ENCODE measurements at places on chromosomes 13 and 19.
A peak's percentile ranks its signal among the peaks of the same experiment; 100 is the strongest.

- DNase-seq: no peak
Measured at GRCh38 chr19:58395979-58396627, 647 bp downstream of the RNF225 start.

DNA sequence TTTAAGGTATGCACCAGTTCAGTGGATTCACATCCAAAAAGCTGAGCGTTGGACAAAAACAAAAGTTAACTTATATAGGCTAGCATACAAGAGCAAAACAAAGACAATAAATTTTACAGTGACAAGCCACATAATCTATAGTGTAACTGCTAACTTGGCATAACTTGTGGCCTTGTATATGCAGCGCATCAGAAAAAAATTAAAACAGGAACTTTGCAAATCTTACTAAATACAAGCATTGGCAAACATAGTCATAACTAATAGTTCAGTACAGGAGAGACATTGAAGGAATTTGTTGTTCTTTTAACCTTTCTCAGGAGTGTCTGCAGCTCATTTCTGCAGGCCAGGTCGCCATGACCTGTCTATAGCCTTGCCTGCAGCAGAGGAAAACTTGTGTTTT, 54.6 kb downstream of the OR10H4 start:
- no peak for DNase-seq

- no peak for DNase-seq
Measured at GRCh38 chr13:23292586-23292985, 111.8 kb downstream of the SGCG start.

- peak; percentile 30 for DNase-seq
Measured at GRCh38 chr13:97574926-97575325, 141.0 kb downstream of the RAP2A start.

DNA sequence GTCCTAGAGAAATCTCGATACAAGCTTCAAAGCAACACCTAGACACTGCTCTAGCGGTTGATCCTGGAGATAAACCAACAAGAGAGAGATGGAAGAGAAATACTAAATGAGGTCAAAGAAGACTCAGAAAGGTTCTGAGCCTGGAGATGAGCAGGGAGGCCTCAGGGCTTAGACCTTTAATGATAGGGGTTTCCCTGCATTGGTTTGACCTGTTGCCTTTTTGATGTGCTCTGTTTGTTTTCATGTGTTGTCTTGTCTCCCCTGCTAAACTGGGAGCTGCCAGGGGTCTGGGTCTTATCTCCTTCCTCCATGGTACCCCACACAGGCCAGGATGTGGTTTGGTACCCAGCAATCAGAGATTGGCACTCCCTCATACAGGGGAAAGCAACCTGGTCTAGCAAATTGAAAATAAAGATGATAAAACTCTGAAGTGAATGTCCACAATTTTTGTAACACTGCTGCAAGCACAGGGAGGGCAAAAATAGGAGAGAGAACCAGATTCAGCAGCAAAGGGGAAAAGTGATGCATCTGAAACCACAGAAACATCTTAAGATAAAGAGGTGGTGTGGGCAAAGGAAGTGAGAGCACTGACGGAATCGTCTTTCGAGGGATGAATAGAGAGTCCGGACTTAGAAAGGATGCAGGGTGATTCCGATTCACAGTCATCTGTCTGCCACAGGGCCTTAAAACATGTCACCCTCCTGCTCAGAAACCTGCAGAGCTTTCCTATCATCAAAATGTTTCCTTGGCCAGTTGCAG, 3.5 kb downstream of the FFAR2 start:
- DNase-seq: no peak

DNA sequence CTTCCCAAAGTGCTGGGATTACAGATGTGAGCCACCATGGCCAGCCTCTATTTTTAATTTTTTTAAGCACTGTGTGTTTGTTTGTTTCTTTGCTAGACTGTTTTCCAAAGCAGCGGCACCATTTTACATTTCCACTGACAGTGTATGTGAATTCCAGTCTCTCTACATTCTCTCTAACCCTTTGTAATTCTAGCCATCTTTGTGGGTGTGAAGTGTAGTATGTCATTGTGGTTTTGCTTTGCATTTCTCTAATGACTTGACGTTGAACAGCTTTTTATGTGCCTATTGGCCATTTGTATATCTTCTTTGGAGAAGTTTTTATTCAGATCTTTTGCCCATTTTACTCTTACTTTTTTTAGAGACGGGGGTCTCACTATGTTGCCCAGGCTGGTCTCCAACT, 11.6 kb downstream of the PNPLA6 start:
- DNase-seq: no peak

GRCh38 chr13:80033286-80033685, 307.6 kb downstream of the SPRY2 start:
- peak; percentile 60 for DNase-seq

DNA sequence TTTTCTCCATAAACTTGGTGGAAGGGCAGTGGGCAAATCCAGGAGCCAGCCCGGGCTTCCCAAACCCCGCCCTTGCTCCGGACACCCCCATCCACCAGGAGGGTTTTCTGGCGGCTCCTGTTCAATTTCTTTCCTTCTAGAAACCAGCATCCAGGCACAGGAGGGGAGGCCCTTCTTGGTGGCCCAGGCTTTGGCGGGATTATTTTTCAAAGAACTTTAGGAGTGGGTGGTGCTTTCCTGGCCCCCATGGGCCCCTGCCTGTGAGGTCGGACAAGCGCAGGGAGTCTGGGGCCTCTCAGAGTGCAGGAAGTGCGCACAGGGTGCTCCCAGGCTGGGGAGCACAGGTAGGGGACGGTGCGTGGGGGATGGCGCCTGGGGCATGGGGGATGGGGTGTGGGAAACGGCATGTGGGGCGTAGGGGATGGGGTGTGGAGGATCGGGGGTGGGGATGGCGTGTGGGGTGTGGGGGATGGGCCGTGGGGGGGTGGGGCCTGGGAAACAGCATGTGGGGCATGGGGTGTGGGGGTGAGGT, 396 bp downstream of the F7 start:
- DNase-seq: no peak

DNA sequence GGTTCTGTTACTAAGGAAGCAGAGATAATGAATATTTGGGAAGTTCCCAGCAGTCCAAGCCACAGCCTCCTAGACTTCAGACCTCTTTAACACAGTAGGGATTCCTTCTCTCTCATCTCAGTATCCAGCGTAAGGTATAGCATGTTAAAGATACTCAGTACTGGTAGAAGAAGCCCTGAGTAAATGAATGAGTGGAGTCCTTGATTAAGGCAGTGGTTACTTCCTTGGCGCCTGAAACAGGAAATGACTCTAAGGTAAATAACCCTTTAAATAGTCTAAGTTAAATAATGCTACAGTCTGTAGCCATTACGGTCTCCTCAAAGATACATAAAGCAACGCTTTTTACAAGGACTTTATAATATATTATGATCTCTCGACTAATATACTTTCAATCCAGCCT, 650.8 kb upstream of the MIR17HG start:
- no peak for DNase-seq

DNA sequence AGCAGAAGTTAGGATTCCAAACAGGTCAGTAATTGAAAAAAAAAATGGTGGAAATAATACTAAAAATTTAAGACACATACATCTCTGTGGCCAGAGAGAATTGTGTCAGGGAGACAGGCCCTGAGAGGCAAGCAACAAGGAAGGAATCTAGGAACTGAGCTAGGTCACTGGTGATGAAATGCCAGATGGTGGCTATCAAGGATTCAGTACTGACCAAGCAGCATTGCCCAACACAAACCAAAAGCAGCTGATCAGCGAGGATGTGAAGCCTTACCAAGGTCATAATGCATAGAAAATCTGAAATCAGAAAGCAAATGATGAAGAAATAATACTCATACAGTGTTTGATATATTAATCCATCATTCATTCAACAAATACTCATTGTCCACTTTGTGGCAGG, 905.0 kb downstream of the GPC5 start:
- DNase-seq: peak; percentile 68

DNA sequence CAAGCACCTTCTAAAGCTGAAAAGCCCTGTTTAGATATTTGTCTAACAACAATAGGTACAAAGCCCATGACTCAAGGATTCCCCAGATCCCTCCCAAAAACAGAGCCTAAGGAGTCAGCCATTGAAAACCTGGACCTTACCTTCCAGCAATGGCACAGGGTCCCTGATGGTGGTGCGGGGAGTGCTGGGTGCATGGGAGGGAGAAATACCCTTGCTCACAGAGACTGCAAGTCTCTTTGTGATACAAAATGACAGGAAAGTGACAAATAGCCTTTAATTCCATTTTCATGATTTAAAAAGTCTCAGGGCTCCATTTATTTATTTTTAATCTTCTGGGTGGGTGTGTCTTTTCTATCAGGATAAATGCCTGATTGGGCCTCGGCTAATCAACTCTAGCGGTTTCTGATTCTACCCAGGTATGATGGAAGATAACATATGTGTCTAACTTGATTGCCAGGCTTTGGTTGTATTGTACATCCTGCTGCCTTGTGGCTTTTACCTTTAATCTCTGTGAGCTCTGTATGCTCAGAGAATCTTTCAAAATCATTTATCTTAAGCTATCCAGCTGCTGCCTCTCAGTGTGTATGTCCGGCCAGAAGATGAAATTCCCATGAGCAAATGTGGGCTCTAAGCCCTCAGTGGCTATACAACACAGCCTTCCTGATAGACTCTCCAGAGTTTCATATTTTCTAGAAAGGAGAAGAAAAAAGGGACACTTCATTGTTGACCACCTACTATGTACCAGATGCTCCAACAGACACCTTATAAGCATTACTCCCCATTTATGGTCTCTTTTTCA, 54.6 kb upstream of the FAM124A start:
- DNase-seq: no peak

GRCh38 chr13:24650161-24650560, 30.0 kb upstream of the ATP12A start:
- peak; percentile 93 for DNase-seq

- no peak for DNase-seq
Measured at GRCh38 chr19:33437393-33437820, 63.9 kb downstream of the CEBPG start.

DNA sequence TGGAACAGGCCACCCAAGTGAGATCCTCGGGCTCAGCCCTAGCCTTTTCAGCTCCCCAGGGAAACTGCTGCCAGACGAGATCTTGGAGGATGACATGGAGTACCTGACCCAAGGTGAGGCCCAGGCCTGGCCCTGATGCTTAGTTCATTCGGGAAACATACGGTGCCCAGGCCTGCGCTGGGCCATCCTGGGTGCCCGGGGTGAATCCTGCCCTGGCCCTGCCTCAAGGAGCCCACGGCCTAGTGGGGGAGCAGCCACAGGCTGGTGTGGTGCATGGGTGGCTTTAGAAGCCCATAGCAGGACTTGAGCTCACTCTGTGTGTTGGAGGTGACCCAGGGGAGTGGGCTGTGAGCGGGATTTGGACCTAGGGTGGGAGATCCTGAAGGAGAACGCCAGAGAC, 10.1 kb downstream of the SIX5 start:
- no peak for DNase-seq

- DNase-seq: no peak
Measured at GRCh38 chr19:45500918-45501729, 2.9 kb downstream of the PPM1N start.

GRCh38 chr19:51101171-51101865, 6.9 kb downstream of the CTU1 start:
- no peak for DNase-seq

GRCh38 chr19:16198370-16198651, 600 bp downstream of the AP1M1 start:
- no peak for DNase-seq

DNA sequence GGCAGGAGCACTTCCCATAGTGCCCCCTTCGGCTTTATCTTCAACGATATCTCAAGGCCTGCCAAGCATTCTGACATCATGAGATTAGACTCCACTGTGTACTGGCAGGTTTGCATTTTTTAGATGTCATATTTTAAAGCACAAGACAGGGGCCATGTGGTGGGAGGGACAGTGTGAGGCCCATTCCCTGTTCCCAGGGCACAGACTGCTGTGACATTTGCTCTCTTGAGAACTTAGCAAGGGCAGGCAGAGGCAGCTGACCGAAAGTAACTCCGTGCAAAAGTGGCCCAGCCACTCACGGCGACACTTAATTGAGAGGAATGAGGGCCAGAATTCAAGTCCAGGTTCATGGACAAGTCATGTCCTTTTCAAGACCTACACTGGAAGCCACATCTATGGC, 201.8 kb downstream of the COL4A1 start:
- no peak for DNase-seq

- no peak for DNase-seq
Measured at GRCh38 chr19:35347171-35347929, at the start of gene FFAR1. Gene FFAR1 (plus strand): TSS chr19:35347902. CDS start chr19:35351552, 3,650 bp downstream.

GRCh38 chr19:49470615-49470978, 3.4 kb upstream of the FLT3LG start:
- no peak for DNase-seq

DNA sequence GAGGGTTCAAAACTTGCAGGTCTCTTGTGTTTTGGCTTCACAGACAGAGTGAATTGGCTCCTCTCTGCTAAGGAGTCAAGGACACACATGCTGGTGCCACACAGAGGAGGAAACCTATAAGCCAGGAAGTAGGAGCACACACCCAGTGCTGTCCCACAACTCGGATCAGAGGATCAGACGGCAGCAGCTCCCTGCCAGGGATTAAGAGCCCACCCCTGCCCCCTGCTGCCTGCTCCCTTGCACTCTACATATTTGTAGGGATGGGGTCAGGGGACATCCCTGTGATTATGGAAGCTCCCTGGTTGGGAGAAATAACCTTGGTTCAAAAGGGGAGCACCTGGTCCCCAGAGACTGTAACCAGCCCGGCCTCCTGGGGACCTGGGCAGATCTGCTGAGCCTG, 77.5 kb upstream of the CLDN10 start:
- no peak for DNase-seq

- DNase-seq: no peak
Measured at GRCh38 chr13:85108356-85108755, 690.9 kb downstream of the SLITRK6 start.

- no peak for DNase-seq
Measured at GRCh38 chr19:47172666-47173455, 42.2 kb downstream of the SAE1 start.

GRCh38 chr13:28438598-28439334, 56.2 kb downstream of the FLT1 start:
- no peak for DNase-seq

DNA sequence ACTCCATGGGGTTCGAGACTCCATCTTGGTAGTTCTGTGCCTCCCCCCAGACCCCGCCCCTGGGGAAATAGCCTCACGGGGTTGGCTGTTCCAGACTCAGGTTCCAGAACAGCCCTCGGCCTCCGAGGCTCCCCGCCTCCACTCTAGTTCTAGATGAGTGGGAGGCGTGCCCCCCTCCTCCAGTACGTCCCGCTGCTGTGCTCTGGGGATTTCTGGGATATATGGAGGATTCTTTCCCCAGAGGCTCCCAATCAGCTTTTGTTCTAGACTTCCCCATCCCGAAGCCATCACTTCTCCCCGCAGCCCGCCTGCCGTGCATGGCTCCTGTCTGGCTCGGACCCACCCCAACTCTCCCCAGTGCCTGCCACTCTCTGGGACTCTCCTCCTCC, 1.9 kb upstream of the CACNG7 start:
- no peak for DNase-seq

GRCh38 chr19:19257836-19258588, 15.1 kb downstream of the TM6SF2 start:
- DNase-seq: no peak

Data from fibroblast of upper back skin (primary cell).